HTR-8/SVneo (cell line): ENCODE measurements at places on chromosomes 6 and 20.

GRCh38 chr6:158516098-158516497 lies 43.8 kb upstream of the TMEM181 start:
- DNase-seq, result no peak

DNA sequence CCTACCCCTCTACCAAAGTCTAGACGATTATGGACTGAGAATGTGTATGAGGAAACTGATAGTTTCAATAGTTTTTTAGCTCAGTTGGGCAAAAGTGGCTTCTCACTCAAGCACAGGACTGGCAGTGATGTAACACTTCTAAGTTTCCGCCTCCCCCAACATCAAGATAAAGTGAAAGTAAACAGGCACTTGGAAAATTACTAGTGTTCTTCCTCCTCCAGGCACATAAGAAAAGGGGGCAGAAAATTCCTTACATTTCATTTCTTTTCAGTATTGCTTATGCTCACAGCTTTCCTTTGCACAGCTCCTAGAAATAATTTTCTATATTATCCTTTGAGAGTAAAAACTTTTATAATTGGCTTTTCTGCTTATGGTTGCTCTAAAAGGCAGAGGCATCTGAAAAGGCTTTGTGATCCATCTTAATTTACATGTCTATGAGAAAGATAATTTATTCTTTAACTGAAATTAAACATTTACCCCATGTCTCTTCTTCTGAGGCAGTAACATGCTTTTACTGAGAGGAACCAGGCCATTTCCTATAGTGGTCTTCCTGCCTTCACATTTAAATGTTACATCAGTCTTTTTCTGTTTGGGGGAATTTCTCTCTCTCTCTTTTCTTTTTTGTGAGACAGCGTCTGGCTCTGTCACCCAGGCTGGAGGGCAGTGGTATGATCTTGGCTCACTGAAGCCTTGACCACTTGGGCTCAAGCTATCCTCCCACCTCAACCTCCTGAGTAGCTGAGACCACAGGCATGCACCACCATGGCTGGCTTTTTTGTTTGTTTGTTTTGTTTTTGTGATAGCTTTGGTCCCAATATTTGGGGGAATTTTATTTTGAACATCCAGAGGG lies 65.0 kb upstream of the EEF1A1 start:
- no peak for DNase-seq

DNA sequence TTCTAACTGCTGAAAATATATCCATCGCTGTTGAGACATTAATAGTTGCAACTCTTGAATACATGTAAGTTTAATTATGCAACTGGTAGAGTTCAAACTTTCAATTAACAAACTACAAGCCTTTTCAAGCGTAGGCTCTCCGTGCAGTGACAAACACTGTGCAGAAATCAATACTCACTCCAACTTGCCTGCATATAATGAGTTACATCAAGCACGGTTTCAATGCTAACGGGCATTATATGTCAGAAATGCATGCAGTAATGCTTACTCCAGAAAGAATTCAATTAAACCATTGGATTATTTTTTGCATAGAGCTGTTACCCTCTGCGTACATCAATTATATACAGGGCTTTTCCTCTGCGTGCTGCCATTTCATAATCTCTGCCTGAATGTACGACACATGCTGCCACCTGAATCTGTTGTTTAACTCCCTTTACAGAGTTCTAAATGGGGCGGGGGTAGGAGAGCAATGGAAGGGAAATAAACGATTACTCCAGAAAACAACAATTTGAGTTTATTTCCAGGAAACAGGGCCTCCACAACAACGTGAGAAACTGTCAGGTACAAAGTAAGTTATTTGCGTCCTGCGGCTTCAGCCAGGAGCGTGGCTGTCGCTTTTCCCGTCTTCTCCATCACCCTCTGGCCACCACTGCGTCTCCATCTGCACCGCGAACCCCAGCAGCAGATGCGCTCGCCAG lies 1.8 kb downstream of the PTPRK start:
- DNase-seq, result no peak

- peak; percentile 65 for DNase-seq
These were observed 287.6 kb downstream of the ESR1 start for GRCh38 chr6:152094992-152095592.
